ENCODE measurements at places on chromosomes 6 and 20.

DNA sequence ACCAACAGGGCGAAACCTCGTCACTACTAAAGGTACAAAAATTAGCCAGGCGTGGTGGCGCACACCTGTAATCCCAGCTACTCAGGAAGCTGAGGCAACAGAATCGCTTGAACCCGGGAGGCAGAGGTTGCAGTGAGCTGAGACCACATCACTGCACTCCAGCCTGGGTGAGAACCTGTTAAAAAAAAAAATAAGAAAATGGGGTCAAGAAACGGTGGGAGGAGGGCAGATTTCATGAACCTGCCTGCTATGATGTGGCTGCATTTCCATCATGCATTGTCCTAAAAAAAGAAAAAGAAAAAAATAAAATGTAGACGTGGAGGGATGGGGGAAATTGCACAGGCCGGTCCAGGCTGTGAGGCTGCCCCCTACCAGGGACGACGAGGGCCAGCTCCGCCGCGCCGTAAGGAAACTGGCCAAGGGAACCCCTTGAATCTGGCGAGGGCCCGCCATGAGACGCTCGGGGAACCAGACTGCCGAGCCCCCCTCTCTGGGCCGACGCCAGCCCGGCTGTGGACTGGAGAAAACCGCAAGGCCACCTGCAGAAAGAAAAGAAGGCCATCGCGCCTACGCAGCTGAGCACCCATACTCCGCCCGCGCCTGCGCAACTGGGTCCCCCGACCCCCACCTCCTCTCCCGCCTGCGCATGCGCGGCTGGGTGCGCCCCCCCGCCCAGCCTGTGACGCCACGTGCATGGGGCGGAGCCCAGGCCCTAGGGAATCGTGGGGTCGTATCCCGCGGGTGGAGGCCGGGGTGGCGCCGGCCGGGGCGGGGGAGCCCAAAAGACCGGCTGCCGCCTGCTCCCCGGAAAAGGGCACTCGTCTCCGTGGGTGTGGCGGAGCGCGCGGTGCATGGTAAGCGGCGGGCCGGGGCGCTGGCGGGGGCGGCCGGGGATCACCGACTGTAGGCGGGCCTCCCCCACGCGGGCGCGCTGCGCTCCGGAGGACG lies at the start of gene ENTPD6:
Gene ENTPD6 (plus strand): TSS at position 699 of the 948 bp plus-strand sequence. CDS start 10,825 bp downstream, outside the sequence.
- peak; percentile 94 for DNase-seq

DNA sequence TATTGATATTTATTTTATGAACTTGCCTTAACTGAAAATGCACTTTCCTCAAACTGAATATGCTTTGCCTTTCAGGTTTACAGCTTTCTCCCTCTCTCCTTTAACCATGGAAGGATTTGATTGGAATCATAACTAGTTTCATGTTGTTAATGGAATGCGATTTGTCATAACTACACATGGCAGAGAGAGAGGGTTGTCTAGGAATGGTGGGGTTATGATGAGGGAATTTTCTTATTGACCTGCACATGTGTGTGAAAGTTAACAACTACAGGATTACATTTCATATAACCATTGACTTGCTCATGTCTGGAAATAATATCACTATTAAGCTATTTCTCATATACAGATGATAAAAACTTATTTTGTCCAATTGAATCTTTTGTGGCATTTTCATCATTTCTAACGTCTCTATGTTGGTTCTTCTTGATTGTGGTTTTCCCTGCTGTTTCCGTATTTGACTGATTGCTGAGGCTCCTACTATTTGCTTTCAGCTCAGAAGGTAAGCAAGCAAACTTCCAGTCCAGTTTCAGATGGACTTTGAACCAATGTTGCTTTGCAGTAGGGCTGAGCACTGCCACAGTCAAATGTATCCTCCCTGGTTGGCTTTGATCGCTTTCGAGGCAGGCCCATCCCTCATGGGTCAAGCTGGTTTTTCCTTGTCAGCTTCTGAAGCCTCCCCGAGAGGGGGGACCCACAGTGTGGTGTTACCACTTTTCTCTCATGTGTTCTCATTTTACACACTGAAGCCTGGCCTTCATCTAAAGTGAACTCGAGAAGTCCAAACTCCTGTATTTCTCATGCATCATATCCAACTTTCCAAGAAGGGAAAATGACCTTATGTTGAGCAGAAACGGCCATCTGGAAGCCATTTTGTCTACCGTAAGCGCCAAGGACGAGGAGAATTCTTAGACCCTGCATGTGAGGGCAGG lies 7.6 kb upstream of the CCN2 start:
- no peak for DNase-seq

- no peak for DNase-seq
Measured at GRCh38 chr20:50305636-50306477, 115.2 kb downstream of the CEBPB start.

DNA sequence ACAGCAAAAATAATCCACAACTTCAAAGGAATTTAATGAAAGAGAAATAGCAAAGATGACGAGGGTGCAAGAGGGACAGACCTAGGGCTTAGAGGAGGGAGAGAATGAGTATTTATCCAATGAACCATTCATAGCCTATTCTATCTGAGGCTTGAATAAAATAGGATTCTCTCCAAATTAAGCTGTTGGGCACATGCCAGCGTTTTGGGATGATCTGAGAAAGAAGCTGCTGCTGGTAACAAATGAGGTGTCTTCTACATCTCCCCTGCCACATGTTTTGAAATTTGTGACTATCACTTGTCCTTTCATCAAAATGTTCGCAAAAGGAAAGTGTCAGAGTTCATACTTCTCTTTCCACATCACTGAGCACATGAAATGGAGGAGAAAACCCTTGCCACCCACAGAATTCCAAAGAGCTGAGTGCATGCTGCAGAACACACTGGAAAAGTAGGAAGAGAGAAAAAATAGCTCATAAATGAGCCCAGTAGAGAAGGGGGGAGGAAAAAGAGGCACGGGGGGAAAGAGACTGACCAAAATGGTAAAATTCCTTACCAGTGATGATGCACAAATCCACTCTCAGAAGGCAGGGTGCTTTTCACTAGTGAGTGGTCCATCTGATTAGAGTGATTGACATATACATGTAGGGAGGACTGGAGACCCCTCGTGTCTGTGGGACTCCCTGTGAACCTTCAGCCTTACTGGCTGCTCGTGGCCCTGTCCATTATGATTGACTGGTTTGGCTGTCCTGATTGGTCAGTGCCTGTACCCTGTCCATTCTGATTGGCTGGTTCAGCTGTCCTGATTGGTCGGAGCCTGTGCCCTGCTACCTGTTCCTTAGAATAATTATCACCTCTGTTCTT lies 180.5 kb downstream of the OGFRL1 start:
- no peak for DNase-seq

DNA sequence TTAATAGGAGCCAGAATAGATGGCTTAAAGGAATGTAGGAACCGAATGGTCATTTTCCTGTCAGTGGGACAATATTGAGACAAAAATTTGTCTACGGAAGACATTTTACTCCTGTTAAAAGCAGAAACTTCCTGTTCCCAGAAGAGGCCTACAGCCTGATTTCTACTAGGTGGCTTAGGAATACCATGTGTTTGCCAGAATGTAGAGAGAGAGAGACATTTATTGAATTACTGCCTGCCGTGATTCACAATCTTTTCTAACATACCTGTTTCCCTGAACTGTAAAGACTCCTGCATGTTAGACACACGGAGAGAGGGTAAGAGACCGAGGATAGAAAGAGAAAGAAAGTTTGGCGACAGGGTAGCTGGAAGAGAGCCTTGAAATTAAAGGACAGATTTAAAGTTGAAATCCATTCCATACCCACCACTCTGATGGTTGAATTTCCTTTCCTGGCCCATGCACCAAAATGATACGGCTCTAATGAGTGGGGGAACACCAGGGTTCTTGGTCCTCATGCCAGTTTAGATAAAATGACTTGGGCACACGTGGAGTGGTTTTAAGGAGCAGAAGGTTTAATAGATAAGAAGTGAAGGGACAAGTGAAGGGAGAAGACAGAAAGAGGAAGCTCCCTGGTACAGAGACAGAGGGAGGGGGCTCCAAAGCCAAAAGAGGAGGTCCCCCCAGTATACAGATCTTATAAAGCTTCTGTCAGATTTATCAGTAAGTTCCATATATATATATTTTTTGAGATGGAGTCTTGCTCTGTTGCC lies 22.5 kb downstream of the NCOA3 start:
- no peak for DNase-seq

DNA sequence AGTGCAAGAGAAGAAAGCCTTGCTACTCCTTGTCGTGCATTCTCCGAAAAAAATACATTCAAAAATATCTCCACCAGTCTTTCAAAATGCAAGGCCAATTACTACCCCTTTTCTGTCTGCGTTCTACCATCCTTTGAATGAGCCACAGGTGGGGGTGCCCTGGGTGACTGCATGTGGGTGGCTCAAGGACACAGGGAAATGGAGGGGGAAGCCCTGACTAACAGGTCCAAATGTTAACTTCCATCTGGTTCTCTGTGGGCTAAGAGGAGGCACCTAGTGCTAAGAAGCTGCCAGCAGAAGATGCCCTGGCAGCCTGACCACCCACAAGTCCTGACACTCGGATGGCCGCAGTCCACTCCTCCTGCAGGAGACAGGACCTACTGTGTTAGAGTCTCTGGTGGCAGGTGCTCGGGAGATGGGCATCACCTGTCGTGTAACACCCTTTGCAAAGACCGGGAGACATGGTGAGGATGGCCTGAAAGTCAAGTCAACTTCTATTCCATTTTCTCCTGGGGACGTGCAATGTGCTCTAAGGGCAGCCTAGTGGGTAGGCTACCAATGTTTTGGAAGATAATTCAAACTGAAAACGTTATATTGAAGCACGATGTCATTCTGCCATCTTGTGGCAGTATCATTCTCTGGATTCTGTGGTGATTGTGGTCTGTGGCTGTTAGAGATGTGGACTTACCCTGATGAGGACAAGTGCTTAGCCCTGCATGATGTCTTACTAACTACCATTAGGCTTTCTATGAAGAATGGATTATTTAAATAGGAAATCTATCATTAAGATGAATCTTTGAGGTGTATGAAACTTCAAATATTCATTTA lies 27.4 kb upstream of the IGF2R start:
- DNase-seq: no peak
